ENCODE measurements at places on chromosomes 5 and 9.

GRCh38 chr5:83517072-83517687, 45.6 kb downstream of the VCAN start:
- DNase-seq = no peak

DNA sequence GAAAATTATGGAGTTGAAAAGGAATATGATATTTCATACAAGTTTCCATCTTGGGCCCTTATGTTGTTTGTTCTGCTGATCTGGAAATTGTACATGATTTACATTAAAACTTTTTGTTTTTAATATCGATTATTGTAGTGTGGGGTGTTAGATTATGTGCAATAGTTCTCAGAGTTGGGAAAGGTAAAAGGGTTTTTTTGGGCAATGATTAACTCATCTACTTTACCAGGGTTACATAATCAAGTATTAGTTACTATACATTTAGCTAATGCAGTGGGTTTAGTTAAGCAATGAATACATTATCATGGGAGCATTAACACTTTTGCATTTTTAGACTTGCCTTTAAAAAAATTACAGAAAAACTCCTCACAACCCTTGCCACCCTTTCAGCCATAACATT, 134.0 kb downstream of the ZSWIM6 start:
- DNase-seq = no peak

DNA sequence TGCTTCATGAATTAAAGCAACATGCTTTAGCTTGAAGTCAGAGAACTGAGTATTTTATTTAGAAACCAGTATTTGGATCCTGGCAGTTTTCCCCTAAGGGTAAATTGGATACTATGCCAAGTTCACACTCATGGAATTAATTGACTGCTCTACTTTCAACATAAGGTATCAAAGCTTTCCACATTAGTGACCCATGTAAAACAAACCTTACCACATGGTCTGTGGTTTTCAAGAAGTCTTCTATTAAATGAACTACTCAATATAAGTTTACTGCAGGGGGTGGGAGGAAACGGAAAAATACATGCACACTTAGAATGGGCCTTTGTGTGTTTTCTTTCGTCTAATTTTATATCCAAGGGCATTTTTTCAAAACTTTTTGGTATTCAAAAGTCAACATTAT, 232.0 kb upstream of the FBXL7 start:
- DNase-seq = no peak

DNA sequence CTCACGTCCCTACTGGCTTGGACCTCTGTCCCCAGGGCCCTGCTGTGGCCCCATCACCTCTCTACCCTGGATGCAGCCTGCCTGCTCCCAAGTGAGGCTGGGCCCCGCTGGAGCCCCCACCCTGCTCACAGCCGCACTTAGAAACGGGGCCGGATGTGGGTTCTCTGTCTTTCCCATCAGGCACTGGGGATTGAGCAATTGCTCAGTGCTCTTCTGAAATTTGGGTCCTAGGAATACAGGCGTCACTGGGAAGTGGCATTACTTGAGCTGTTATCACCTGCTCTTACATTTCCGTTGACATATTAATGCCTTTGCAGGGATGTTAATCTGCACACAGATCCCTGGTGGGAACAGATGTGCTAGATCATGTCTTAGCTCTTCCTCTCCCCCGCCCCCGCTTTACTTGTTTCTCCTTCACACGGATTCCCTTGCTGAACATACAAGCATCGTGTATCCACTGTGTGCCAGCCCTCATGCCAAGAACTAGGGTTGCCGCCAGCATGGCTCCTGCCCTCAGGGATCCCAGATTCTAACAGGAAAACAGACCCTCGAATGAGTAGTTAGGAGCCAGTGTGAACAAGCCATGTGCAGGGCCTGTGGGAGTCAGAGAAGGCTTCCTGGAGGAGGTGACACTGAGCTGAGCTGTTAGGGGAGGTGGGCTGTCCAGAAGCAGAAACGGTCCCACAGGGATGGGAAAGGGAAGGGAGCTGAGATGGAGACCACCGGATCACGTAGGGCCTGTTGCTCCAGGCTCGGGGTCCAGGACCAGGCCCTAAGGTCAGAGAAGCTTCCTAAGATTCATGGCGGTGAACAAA, 65.1 kb downstream of the NEK6 start:
- no peak for DNase-seq

DNA sequence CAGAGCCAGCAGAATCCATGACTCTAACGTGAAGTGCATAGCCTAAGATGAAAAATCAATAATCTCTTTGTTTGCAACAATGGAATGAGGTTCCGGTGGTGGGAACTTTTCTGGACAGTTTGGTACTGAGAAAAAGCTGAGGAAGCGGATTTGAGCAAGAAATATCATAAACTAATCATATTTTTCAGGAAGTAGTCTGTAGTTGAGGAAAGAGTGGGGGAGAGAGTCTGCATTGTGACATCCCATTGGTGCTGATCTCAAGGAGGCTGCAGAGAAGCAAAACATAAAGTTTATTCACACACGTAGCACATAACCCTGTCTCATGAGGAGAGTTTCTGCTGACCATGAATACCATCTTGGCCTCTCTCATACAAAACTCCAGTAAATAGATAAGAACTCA, 15.8 kb upstream of the FCHO2 start:
- no peak for DNase-seq

GRCh38 chr5:159310511-159310910, 19.8 kb downstream of the IL12B start:
- peak; percentile 42 for DNase-seq

DNA sequence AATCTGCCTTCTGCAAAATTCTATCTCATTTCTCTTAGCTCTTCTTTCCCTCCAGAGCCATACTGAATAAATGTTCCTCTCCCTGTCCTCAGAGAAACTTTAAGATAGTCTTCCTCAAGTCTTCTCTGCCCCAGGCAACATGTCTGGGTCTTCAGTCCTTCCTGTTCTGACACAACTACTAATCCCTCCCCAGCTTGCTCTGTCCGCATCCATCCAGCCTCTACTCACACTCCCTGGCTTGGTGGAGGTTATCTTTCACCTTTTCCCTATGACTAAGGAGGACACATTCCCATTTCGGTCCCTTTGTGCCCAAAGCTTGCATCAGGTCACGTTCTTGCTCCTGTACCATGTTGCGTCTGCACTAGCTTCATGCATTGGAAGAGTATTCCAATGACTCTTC, 143.3 kb downstream of the TTLL11 start:
- DNase-seq = peak; percentile 71

GRCh38 chr9:93976973-93977372, 21.8 kb upstream of the BARX1 start:
- peak; percentile 18 for DNase-seq

DNA sequence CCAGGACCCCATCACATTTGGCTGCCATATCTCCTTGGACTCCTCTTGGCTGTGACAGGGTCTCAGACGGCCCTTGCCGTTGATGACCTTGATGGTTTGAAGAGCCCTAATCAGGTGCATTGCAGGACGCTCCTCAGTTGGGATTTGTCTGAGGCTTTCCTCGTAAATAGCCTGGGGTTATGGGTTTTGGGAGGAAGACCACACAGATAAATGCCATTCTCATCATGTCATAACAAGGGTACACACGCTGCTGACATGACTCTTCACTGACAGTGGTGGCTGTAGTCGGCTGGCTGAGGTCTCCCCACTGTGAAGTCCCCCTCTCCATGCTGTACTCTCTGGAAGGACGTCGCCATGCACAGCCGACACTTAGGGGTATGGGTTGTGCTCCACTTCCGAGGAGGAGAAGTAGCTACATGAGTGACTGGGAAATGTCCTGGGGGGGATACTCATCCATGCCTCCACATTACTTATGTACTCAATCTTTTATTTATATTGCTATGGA, 42.9 kb upstream of the SPTLC1 start:
- no peak for DNase-seq

DNA sequence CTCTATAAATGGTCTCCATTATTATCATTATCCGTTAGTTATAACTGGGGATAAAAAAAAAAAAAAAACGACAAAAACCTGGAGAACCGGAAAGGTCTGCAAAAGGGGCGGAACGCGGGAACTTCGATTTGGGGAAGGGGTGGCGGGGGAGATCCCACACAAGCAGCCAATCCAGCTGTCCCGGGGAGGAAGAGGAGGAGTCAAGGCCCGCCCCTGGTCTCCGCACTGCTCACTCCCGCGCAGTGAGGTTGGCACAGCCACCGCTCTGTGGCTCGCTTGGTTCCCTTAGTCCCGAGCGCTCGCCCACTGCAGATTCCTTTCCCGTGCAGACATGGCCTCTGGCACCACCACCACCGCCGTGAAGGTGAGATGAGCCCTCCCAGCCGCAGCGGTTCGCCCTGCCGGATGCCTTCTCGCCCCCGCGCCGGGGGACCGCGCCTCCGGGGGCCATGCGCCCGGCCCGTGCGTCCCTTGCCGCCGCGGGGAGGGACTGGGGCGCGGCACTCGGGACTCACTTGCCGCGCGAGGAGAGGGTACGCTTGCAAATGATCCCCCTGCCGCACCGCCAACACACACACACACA, at the start of gene MTAP:
Gene MTAP, plus strand, starts transcription at position 219 of the 583 bp plus-strand sequence. Its CDS starts 113 bp downstream, at position 332.
- DNase-seq = no peak

- no peak for DNase-seq
Measured at GRCh38 chr5:107958861-107959260, 288.1 kb upstream of the EFNA5 start.

GRCh38 chr9:133394687-133395271, 18.6 kb downstream of the STKLD1 start:
- no peak for DNase-seq

GRCh38 chr5:164012371-164012770, 507.0 kb downstream of the MAT2B start:
- no peak for DNase-seq

GRCh38 chr5:10315201-10315600, 7.5 kb upstream of the CMBL start:
- no peak for DNase-seq
